ENCODE measurements at places on chromosomes 16 and 17. TPM values are rescaled to one million over a fixed set of nuclear protein-coding genes. Genes with fewer than 3 reads are reported as not detected.

- no peak overlapping the region for H3K4me3 ChIP-seq
- H3K36me3 ChIP-seq = peaks cover 8% of the 10 kb centered on the region
Measured at GRCh38 chr17:44159519-44160210, 10.8 kb upstream of the ASB16 start.

- peaks cover 14% of the 10 kb centered on the region for H3K4me1 ChIP-seq
- H3K27me3 ChIP-seq = no peaks in the 10 kb centered on the region
- H3K4me3 ChIP-seq = no peak overlapping the region
- no peak overlapping the region for H3K27ac ChIP-seq
- peaks cover 40% of the 10 kb centered on the region for H3K36me3 ChIP-seq
- no peak for DNase-seq
Measured at GRCh38 chr16:15613676-15614075, 29.3 kb downstream of the MARF1 start.

- H3K27ac ChIP-seq = no peak overlapping the region
- no peak for DNase-seq
- no peaks in the 10 kb centered on the region for H3K4me1 ChIP-seq
- no peaks in the 10 kb centered on the region for H3K27me3 ChIP-seq
- H3K36me3 ChIP-seq = no peaks in the 10 kb centered on the region
- H3K4me3 ChIP-seq = no peak overlapping the region
Measured at GRCh38 chr17:80045703-80046102, 9.3 kb downstream of the CCDC40 start.

- no peak overlapping the region for H3K4me3 ChIP-seq
- no peaks in the 10 kb centered on the region for H3K27me3 ChIP-seq
- DNase-seq = no peak
- no peaks in the 10 kb centered on the region for H3K4me1 ChIP-seq
- no peak overlapping the region for H3K27ac ChIP-seq
Measured at GRCh38 chr16:15542261-15542660, 100.7 kb downstream of the MARF1 start.

G6PC1 gene
- total RNA-seq = not detected

DNA sequence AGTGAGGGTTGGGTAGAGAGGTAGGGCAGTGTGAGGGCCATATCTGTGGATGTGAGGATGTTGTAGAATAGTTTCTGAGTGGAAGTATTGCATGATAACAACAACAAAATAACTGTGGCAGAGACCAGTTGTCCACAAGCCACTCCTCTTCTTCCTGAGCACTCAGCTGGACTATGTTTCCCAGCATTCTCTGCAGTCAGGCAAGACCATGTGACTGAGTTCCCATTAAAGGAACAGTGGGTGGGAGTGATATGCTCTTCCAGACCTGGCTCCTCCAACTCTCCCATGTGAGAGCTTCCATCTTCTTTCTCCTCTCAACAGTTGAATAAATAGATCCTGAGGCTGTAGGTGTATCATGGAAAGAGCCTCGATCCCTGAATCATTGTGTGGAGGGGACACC lies 272.4 kb downstream of the CBLN1 start:
- no peak overlapping the region for H3K27ac ChIP-seq
- no peak overlapping the region for H3K4me3 ChIP-seq
- no peaks in the 10 kb centered on the region for H3K27me3 ChIP-seq
- no peaks in the 10 kb centered on the region for H3K4me1 ChIP-seq
- no peaks in the 10 kb centered on the region for H3K36me3 ChIP-seq

SDR42E2 gene
- total RNA-seq = not detected
